ENCODE measurements at places on chromosomes 3 and 15.

- peak; percentile 91 for DNase-seq
Measured at GRCh38 chr3:155960060-155960459, 89.6 kb downstream of the GMPS start.

DNA sequence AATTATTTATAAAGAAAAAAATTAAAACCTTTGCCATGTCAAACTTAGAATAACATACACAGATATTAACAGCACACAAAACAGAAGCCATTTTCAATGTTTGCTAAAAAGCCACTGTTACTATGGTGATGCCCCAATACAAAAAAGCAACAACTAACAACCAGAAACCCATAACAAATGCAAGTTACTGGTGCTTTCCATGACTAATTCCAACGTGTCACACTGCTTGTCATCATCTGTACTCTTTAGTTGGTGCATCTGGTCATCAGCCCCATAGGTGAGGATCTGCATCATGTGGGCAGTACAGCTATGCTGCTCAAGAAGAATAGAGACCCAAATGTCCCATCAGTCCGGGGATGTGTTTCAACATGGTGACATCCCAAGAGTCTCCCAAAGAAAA is 52.8 kb downstream of the ATP8B4 start:
- DNase-seq = no peak

DNA sequence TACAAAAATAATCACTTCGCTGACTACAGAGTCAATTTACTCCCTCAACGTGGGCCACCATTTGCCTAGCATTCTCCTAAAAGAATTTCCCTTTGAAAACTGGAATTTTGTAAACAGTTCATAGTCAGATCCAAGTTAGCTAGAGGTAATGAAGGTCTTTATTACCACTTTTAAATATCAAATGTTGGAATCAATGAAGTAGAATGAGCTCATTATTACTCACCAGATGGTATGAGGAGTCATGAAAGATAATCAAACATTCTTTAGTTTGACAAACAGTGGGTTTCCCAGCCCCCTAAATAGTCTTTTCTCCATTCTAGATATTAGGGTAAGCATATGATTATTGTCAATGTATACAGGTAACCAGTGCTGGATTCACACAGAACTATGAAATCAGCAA is 455.7 kb upstream of the THBS1 start:
- DNase-seq = peak; percentile 47

DNA sequence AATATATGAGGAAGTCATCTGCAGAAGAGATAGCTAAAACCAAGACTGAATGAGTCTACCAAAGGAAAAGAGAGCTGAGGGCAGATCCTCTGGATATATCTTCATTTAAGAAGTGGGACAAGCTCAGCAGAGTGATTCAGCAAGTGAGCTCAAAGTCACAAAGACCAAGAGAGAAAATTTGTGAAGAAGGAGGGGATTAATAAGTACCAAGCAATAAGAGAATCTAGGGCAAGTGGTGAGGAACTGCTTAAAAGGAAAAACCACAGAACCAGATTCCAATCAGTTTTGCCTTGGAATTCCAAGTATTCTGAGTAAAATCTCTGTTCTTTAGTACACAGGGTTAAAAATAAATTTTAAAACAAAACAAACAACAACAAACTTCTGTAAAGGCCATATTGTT is 3.6 kb downstream of the EHHADH start:
- DNase-seq = peak; percentile 30

- no peak for DNase-seq
Measured at GRCh38 chr3:51398595-51399310, 7.7 kb downstream of the RBM15B start.

DNA sequence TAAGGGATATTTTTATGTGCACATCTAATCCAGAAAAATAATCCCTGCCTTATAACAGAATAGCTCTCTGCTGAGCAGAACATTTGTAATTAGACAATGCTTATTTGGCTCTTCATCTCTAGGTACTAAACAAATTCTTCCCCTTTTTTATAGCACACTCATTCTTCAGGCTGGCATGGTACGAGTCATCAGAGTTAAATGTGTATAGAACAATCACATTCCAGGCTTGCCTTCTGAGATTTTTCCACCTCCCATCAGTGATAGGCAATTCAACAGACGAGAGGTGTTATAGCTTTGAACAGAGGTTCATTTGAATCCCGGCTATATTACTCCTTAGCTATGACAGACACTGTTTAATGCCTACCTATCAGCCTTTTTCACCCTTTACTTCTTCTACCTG is 21.4 kb upstream of the SPPL2A start:
- DNase-seq = no peak

DNA sequence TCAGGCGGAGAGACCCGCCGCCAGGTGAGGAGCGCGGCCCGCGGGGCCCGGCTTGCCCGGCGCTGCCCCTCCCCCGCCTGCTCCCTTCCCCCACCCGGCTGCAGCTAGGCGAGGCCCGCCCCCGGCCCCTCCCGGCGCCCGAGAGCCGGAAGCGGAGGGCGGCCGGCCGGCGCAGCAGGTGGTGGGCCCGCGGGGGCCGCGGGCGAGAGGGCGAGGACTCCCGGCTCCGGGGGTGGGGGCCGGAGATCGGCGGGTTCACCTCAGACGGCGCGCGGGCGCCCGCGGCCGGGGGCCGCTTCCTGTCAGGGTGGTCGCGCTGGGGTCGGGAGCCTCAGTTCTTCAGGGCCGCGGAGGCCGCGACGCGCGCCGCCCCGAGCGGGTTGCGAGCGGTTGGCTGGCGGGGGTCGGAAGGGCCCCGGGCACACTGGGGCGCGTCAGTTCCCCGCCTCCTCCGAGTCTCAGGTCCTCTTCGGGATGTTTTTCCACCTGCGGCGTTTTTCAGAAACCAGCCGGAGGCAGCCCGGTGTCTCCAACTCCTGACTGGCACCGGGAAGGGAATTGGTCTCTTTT is 395 bp downstream of the ZFAND6 start:
- no peak for DNase-seq

GRCh38 chr3:105826778-105827634 is 41.8 kb downstream of the CBLB start:
- DNase-seq = peak; percentile 53

GRCh38 chr3:147113293-147114044 is 292.9 kb downstream of the ZIC4 start:
- DNase-seq = peak; percentile 98

DNA sequence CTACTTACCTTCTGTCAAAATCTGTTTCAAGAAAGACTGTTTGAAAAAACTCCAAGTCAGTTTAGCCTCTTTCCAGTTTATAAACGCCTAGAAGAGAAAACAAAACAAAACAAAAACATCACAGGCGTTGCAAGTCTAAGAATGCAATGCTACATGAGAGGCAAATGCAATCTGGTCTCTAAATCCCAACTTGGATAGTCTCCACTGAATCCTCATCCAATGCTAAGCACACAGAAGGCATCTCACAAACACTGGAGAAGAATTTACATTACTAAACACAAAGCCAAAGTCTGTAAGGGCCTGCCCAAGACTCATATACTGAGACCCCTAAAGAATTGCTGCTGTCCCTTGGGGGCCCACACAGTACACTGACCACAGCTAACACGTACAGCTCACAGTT is 18.4 kb downstream of the RFT1 start:
- no peak for DNase-seq

- DNase-seq = peak; percentile 83
Measured at GRCh38 chr3:33980252-33980651, 181.8 kb downstream of the PDCD6IP start.

GRCh38 chr15:71883447-71883846 is 73.1 kb downstream of the NR2E3 start:
- DNase-seq = no peak

- no peak for DNase-seq
Measured at GRCh38 chr3:197591816-197592215, 36.0 kb upstream of the BDH1 start.

- DNase-seq = no peak
Measured at GRCh38 chr3:53286727-53287126, 30.9 kb upstream of the TKT start.

DNA sequence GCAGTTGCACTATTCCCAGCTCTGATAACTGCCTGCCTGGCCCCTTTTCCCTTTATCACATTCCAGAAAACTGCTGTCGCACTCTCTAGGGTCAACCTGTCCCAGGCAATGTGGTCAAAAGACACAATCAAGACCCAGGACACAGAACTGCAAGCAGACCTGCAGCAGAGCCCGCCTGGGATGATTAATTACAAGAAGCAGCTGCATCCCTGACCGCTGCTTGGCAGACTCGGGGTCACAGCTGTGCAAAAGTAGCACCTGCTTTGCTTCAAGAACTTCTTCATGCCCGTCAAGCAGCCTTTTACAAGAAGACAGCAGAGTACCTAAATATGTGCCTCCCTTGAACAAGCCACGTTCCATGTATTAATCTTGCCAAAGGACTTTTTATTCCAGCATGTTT is 120.0 kb upstream of the ST8SIA2 start:
- DNase-seq = no peak

- no peak for DNase-seq
Measured at GRCh38 chr15:38662033-38662802, 97.6 kb upstream of the RASGRP1 start.

DNA sequence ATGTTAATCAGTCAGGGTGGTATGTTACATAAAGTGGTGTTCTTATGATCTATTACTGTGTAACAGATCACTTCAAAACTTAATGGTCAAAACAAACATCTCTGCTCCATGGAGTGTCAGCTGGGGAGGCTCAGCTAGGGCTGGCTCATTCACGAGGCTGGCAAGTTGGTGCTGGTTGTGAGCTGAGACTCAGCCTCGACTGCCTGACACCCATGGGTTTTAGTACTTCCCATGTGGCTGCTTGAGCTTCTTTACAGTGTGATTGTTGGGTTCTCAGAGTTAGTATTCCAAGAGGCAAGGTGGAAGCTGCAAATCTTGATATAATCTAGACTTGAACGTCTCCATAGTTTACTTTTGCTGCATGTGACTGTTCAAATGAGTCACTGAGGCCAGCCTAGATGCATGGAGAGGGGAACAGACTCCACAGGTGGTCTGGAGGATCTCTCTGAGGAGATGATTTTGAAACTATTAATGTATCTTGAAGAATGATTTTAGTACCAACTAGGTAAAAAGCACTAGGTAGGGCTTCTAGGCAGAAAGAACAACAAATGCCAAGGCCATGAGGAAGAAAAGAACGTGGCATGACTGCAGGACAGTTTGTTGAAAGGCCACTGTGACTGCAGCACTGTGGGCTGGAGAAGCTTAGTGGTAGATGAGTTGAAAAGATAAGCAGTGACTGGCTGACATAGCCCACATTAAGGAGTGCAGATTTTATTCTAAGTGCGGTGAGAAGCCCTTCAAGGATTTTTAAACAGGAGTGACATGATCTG is 281.1 kb upstream of the PROK2 start:
- peak; percentile 14 for DNase-seq

DNA sequence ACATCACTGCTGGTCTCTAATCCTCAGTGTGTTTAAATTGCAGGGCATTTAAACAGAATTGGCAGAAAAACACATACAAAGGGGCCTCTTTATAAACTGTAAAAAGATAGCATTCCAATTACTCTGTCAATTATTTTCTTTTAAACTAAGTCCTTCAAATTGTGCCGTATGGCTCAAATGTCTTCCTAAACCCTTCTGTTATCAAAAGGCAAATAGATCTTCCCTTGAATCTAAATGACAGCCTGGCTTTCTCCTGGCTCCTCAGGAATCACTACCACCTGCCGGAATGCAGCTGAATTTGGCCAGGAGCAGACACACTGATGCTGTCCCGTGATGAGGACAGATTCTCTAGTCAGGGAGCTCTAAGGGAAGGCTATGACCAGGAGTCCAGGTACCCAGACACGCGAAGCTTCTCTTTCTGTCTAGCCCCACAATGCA is 85.6 kb downstream of the IGF2BP2 start:
- no peak for DNase-seq

- DNase-seq = no peak
Measured at GRCh38 chr15:46703871-46704637, 1013.3 kb upstream of the SEMA6D start.

DNA sequence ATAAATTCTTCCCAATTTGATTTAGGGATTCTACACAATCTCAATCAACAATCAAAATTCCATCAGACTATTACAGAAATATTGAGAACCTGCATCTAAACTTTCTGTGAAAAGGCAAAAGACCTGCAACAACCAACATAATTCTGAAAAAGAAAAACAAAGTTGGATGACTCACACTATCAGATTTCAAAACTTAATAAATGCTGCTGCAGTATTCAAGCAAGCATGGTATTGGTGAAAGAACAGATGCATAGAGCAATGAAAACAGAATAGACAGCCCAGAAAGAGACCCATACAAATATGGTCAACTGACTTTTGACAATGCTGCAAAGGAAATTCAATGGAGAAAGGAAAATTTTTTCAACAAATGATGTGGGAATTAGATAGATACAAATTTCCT is 477.1 kb upstream of the NR2F2 start:
- no peak for DNase-seq

DNA sequence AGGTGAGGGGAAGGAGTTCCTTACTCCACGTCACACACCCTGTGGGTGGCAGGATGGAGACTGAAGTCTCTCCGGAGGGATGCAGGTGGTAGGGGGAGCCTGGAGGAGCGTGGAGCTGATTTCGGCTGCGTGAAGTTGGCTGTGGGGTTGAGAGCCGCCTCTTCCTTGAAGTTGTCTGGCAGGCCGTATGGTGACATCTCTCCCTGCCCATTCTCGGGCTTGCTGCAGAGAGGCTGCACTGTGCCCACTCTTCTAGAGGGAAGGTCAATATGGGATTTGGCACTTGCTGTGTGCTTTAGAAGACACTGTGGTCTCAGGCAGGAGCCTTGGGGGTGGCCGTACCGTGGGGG is 13.4 kb upstream of the FBLN2 start:
- DNase-seq = no peak

GRCh38 chr3:10251006-10251405 is 2.7 kb downstream of the TATDN2 start:
- DNase-seq = no peak

GRCh38 chr3:106185949-106186348 is 317.1 kb upstream of the CBLB start:
- no peak for DNase-seq

- DNase-seq = peak; percentile 42
Measured at GRCh38 chr15:81752974-81753373, 292.8 kb downstream of the MEX3B start.

GRCh38 chr15:72161361-72162132 is 36.0 kb downstream of the GRAMD2A start:
- DNase-seq = no peak

DNA sequence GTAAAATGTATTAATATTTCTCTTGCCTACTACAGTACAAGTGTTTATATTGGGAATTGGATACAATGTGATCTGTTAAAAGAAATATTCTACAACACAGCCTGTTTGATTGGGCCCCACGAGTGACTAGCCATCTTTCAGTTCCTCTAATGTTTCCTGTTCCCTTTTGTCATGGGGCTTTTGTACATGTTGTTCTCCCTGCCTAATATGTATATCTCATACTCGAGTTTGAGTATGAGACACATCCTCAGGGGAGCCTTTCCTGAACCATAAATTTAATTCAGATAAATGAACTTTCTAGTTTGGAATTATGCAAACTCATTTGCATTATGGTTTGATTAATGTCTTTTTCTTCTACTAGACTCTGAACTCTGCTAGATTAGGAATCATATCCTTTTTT is 65.5 kb downstream of the MEF2A start:
- no peak for DNase-seq

- peak; percentile 52 for DNase-seq
Measured at GRCh38 chr3:49017971-49018706, at the start of gene DALRD3. Gene DALRD3 (minus strand): TSS chr3:49018580. CDS start chr3:49018564, 16 bp downstream.

- DNase-seq = peak; percentile 19
Measured at GRCh38 chr15:72285927-72286516, 13.7 kb upstream of the PARP6 start.
